ENCODE measurements at places on chromosomes 6 and 20.

DNA sequence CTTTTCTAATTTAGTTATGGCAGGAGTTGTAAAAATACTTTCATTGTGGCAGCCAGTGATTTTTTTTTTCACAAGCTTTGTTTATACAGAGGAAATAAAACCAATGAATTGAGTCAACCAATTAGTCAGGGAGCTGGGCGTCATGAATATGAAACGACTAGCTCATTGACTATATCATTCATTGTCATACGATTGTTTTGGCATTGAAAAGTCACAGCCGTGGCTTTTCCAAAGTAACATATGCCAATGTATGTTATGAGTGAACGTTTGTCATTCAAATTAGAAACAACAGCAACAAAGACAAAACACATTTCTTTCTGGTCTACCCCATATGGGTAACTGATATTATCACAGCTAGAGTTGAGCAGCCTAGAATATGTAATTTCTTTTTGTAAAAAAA lies 810.6 kb downstream of the EPHA7 start:
- no peak for DNase-seq

- no peak for DNase-seq
Observed at GRCh38 chr6:127192911-127193541, 73.6 kb upstream of the RNF146 start.

DNA sequence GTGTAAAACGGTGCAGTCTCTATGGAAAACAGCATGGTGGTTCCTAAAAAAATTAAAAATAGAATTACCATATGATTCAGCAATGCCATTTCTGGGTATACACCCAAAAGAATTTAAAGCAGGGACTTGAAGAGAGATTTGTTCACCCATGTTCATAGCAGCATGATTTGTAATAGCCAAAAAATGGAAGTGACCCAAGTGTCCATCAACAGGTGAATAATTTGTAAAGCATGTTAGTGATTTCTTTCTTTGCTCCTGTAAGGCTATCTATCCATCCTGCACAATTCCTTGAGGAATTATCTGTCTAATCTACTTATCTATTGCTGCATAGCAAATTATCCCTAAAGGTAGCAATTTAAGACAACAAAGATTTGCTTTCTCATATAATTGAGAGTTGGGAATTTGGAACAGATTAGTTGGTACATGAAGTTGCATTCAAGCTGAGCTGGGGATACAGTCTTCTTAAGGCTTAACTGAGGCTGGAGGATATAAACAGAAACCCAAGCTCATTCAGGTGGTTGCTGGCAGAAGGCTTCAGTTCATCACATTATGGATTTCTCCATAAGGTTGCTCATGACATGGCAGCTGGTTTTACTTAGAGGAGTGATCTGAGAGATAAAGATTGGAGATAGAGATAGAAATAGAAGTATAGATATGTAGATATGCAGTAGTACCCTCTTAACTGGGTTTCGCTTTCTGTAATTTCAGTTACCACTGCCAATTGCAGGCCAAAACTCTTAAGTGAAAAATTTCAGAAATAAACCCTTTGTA lies 62.0 kb downstream of the IL22RA2 start:
- no peak for DNase-seq

- DNase-seq, result no peak
Observed at GRCh38 chr6:89295981-89296380, 19.1 kb downstream of the GABRR2 start.

DNA sequence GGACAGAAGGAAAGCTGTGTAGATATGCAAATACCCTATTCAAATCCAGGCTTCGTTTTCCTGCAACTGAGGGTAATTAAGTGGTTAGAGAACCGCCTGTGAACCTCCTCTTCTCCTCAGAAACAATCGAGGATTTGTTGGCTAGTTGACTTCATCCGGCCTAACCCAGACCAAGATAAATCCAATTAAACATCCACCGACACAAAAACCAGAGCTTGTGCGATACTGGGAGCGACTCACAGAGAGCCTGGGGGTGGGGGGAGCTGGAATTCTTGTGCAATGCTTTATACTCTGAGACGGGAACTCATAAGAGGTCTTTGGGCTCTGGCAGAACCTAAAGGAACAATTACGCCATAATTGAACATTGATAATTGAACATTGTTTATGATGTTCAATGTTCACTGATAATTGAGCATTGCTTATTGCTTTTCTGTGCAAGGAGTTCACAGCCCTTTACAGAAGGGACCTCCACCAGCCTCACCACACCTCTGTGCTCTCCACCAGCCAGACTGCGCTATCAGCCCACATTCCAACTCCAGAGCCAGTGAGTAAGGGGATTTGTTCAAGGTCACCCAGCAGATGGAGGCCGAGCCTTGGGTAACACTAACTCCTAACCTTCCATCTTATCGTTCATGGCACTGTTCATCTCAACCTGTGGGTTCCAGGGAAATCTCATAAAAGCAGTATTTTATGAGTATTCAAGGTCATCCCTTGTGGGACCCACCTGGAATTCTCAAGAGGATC lies 429.6 kb upstream of the JARID2 start:
- DNase-seq, result no peak

DNA sequence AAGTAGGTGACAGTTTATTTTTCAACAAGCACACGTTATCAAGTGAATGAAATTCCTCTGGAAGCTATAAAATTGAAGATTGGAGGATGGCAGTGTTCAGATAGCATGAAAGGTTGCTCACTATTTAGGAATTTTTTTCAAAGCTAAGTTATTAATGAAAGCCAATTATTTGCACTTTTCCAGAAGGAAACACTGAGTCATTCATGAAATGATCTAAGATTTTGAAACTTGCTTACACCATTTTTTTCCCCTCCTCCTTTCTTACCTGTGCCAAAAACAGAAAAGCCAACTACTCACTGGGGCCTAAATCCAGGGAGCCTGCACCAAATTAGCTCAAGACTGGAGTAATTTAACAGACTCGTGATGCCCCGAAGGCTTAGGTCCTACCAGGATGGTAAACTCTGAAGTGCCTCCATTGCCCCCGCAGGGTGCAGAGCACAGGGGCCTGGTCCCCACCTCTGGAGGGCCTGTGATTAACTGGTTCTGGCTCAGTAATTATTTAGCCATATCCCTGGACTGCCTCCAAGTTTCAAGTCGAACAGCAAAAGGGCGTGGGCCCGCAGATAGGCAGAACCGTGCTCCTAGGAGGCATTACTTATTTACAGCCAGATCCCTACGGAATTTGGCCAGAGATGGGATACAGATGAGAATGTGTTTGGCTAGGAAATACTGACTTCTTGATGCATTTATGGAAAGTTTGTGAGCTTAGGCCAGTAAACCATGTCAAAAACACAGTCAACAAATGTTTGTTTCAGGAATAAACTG lies 28.0 kb upstream of the ZNF217 start:
- DNase-seq, result no peak

GRCh38 chr6:166849749-166850183 lies 106.6 kb downstream of the RNASET2 start:
- no peak for DNase-seq

- DNase-seq, result no peak
Observed at GRCh38 chr6:90293319-90293953, 3.2 kb downstream of the BACH2 start.

DNA sequence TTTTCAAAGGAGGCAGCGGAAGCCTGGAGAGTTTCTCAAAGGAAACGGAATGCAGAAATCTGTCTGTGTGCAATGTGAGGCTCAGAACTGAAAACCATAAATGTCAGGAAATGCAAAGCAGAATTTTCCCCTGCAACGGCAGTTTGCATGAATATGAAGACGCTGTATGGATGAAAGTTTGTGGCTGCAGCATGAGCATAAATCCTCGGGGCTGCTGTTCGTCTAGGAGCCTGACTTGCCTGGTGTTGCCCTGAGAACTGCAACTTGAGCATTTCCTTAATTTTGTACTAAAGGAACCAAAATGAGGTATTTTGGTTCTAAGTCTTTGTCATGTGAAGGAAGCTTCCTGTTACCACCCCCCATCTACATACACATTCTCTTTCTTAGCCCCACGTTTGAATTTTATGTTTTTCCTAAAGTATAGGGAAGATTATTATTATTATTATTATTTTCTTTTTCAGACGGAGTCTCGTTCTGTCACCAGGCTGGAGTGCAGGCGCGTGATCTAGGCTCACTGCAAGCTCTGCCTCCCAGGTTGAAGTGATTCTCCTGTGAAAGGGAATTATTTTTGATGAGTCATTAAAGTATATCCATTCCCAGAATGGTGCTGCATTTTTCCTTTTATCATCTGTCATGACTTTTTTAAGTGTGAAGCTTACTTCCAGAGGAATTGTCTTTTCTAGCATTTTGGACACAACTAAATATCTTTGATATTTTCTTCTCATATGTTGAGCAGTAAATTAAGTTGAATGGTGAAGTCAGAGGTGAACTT lies 33.1 kb downstream of the MTHFD1L start:
- DNase-seq, result no peak

DNA sequence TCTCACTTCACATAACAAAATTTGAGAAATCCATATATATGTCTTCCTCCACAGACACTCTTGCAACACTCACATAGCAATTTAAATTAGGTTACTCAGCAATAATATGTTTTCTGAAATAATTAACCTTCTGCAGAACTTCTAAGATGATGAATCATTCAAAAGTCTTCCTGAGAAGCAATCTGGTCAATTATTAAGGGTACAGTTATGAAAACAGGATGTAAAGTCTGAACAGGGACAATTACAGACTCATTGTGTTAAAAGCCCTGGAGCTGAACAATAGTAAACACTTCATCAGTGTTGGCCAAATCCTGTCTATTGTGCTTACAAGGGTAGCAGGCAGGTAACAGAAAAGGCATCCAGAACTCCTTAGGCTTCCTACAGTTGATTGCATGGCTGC lies 75.4 kb downstream of the FILIP1 start:
- no peak for DNase-seq

- DNase-seq, result no peak
Observed at GRCh38 chr6:50829049-50829448, 10.4 kb downstream of the TFAP2B start.

DNA sequence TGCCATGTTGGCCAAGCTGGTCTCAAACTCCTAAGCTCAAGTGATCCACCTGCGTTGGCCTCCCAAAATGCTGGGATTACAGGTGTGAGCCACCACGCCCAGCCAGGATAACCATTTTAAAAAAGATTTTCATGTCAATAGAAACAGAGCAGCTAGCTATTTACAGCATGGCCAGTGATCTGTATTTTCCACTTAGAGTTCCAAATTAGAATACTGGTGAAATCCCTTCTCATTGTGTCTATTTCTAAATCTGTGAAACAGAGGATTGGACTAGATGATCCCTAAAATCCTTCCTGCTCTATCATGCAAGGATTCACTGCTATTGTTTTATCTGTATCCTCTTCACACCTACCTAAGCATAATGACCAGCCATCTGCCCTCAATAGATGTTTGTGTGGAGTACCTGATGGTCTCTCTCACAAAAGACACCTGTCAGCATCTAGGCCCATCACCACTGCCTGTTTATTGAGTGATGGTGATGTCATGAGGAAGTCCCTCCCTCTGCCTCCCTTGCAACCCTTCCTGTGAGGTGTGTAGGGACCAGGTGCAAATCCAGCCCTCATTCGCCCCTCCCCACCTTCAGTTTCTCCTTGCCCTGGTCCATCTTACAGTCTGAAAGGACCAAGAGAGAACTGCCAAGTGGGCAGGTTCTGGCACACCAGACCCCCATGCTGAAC lies 26.5 kb upstream of the SMIM29 start:
- DNase-seq, result no peak

DNA sequence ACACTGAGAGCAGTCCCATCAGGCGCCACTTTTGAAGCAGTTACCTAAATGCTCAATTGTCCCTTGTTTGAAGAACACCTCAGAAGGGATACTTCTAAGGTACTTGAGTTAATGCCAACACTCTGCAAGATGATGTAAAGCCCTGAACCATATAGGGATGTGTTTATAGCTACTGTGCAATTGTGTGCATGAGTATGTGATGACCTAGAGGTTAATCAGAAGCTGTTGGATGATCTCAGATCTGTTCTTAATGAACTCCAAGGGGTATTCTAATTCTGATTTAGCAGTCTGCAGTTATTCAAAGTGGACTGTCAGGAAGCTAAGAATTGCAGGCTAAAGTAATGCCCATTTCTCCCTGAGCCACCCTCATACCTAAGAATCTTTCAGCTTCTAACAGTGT lies 158.3 kb downstream of the TMEM242 start:
- no peak for DNase-seq

DNA sequence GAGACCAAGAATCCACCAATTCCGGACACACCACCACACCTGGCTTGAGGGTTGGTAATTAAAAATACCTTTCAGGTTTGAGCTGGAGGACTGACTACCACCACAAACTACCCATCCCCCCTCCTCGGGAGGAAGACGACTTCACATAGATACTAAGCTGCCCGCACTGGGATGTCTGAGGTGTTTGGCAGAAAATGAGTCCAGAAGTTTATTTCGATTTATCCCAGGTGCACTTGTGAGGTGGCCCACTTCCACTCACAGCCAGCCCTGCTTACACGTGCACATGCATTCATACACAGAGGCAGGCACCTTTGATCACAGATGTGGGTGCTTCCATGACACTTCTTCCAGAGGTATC lies 187.1 kb downstream of the ID4 start:
- no peak for DNase-seq

- DNase-seq, result no peak
Observed at GRCh38 chr6:9766240-9766915, 648.5 kb downstream of the TFAP2A start.

- DNase-seq, result no peak
Observed at GRCh38 chr6:11108726-11109125, 2.8 kb downstream of the ERVFRD-1 start.

DNA sequence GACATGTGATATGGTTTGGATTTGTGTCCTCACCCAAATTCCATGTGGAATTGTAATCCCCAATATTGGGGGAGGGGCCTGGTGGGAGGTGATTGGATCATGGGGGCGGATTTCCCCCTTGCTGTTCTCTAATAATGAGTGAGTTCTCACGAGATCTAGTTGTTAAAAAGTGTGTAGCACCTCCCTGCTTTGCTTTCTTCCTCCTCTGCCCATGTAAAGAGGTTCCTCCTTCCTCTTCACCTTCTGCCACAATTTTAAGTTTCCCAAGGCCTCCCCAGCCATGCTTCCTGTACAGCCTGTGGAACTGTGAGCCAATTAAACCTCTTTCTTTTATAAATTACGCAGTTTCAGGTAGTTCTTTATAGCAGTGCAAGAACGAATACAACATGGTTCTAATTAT lies 2.1 kb upstream of the ZNF451 start:
- DNase-seq, result no peak

DNA sequence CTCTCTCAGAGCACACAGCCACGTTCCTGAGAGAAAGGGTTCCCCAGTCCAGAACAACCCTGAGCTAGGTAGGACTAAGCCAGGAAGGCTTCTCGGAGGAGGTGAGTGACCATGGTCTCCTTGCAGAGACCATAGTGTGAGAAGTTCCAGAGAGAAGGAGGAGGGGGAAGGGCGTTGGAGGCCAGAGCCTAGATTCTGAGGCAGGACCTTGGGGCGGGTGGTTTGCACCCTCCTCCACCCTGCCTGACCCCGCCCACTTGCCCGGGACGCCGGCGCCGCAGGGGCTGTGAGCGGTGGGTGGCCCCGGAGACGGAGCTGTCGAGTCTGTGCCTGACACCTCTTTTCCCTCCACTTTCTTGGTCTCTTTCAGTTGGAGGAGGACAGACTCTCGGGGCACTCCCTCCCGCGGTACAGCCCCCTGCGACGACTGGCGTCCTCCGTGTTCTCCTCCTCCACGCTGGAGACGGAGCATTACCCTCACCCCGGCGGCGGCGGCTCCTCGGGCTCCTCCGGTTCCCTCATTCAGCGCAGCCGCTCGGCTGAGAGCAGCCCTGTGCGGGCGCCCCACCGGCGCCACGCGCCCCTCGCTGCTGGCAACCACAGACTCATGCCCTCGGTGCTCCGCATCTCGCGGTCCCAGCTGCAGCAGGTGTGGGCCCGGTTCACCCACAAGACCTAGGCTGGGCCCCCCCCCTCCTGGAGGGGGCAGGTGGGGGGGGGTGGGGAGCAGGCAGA lies 26.2 kb downstream of the TTBK1 start:
- DNase-seq, result no peak

GRCh38 chr6:132872923-132873322 lies 58.6 kb downstream of the RPS12 start:
- DNase-seq, result no peak

Measured in stimulated activated CD8-positive, alpha-beta memory T cell treated with anti-CD3 and anti-CD28 coated beads, Interleukin-15, amount 100 ng/mL, for 4 hours (primary cell).